ENCODE measurements at places on chromosomes 1 and 21.

- DNase-seq: no peak
Measured at GRCh38 chr1:165828669-165829329, 1.4 kb downstream of the UCK2 start.

DNA sequence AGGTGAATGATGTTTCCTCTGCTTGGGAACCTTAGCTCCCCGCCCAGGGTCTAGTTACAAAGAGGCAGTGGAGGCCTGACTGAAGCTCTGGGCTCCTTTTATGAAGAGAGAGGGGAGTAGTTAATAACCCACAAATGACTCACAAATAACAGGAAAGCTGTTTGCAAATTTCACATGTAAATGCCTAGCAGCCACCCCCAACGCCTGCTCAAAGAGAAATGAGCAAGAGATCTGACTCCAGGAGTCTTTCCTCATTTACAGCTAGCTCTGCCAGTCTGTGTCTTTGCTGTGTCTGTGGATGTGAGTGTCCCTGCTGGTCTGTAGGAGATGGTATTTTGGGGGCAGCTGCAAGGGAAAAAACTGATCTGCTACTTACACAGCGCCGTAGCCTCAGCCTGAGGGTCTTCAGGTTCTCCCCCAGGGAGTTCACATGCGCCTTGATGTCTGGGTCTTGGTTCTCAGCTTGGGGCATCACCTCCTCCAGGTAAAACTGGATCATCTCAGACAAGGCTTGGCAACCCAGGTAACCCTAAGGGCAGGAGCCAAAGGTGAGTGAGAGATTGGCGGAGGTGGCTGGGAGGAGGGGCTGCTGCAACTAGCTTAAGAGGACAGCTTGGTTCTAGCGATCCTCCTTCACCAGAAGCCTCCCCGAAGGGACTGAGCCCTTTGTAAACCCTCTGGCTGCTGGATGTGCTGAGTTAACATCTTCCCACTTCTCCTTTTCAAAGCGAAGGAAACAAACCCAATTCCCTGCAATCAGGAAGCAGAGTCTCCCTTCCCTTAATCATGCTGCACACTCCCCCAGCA lies at the start of gene IL19:
Gene IL19, plus strand, starts transcription at position 243 of the 807 bp plus-strand sequence. CDS start 65,890 bp downstream, outside the sequence.
- no peak for DNase-seq

DNA sequence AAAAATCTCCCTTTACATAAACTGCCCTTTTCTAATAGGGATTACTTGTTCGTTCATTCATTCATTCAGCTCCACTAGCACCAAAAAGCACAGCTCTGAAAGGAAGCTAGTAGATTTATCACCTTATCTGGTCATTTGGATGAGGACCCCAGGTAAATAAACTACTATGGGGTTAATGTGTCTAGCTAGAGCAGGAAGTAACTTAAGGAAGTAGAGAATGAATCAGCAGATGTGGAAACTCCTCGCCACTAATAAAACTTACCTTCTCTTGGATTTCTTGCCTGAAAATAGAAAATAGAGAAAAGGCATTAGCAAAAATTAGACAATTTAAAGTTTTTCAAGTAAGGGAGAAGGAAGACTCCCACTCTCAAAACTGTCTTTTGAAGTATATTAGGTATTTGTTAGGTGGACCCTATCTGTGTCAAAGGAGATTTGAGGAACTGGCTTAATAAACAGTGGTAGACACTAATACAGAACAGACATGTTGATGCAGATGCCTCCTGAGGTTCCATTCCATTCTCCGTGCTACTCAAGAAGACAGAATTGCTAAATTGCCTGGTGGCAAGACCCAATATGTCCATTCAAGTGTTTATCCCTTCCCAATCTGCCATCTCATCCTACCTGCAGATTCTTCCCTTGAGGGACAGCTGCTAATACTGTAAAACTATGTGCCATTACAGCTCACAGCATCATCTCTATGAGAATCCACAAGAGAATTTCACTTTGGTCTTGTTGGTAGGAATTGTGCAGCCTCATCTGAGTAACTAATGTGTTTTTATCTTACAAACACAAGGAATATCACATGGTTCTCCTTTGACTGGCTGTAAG lies 14.9 kb downstream of the SELL start:
- no peak for DNase-seq

DNA sequence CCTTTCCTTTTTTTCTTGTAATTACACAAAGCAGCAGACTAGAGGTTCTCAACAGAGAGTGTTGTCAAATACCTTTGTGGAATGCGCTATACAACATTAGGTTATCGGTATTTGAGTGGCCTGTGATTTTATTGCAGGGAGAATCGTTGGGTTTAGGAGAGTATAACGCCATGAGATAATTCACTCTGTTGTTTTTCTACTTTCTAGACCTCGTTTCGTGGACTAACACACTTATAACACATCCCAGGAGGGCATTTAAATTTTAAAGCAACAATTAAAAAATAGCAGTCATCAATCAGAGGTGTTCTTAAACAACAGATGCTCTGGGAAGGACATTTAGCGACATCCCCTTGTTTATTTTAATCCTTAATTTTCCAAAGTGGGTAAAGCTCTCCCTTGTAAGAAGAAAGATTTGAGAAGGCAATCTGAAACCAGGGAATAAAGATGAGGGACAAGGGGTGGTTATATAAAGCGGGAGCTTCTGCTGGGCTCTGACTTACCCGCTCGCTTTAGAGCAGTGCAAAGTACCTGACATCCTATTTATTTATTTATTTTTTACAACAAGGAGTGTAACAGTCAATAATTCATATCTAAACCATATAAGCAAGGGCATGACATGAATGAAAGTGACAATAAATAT lies 4.9 kb downstream of the PBX1 start:
- no peak for DNase-seq

DNA sequence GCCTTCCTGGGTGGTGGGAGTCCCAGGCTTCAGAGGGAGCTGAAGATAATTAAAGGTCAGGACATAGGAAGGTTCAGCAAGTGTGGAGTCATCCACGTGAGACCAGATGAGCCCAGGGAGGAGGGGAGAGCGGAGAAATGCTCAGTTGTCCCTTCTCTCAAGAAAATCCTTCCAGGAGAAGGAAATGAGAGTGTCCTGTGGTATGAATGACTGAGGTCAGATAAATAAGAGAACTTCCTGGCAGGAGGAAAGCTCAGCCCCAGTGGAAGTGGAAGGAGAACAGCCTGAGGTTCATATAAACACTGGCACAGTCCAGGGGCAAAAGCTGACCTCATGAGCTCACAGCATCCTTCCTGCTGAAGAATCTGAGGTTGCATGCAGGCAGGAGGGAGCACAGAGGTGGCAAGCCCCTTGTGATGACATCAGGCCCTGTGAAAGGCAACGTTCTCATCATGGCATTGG lies 97.6 kb downstream of the NAV1 start:
- DNase-seq: no peak

DNA sequence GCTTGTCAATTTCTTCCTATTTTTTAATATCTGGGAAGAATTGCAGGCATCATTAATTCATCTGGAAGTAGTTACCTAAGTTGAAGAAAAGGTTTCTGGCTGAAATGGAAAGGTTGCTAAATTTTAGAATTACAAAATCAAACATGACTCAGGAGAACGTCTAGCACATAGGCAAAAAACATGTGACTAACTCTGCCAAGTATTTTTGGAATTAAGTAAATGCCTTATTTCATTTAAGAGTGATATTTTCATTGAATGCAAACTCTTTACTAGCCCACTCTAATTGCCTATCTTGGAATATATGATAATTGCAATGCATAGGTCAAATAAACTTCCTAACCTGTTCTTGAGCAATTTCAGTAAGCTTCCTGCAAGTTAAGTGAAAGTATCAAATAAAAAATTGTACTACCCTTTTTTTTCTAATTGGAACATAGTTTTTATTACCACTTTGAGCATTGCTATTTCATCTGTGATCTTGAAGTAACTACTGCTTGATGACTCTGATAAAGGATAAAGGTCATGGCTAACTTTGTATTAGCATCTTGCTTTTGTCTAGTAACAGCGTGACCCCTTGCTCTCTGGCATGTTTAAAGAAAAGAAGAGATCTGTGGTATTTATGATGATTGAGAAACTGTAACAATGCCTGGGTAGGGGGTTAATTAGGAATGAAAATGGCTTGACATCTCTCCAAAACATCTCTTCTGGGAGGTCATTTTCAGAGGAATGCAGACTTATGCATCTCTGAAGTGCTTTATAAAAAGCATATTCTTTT lies 208.3 kb upstream of the NCAM2 start:
- DNase-seq: no peak

DNA sequence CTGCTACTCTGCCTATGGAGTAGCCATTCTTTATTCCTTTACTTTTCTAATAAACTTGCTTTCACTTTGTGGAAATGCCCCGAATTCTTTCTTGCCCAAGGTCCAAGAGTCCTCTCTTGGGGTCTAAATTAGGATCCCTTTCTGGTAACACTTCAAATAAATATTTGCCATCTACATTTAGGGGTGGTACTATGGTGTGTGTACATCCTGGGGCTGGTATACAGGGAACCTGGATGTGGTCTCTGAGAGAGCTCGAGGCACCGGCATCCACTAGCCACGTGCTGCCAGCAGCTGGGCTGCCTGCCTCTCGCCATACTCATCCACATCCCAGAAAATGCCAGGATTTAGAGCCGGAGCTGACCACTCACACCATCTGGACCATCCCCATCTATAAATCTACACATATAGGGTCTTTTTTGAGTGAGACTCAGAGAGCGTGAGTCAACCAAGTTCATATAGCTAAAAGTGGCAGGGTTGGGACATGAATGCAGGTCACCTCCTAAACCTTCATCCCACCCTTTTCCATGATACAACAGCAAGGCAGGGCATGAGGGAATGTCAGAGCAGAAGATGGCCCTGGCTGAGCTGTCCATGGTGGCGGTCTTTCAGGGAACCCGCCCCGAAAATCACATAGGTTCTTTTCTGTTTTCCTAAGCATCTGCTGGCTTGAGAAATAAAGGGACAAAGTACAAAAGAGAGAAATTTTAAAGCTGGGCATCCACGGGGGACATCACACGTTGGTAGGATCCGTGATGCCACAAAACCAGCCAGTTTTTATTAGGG lies 76.6 kb upstream of the F3 start:
- no peak for DNase-seq
